Activated T-cell treated with anti-CD3 and anti-CD28 coated beads for 4 hours (primary cell): ENCODE measurements at places on chromosomes 1 and 21.

- DNase-seq: no peak
Observed at GRCh38 chr1:2945821-2946231, 75.4 kb upstream of the ACTRT2 start.

DNA sequence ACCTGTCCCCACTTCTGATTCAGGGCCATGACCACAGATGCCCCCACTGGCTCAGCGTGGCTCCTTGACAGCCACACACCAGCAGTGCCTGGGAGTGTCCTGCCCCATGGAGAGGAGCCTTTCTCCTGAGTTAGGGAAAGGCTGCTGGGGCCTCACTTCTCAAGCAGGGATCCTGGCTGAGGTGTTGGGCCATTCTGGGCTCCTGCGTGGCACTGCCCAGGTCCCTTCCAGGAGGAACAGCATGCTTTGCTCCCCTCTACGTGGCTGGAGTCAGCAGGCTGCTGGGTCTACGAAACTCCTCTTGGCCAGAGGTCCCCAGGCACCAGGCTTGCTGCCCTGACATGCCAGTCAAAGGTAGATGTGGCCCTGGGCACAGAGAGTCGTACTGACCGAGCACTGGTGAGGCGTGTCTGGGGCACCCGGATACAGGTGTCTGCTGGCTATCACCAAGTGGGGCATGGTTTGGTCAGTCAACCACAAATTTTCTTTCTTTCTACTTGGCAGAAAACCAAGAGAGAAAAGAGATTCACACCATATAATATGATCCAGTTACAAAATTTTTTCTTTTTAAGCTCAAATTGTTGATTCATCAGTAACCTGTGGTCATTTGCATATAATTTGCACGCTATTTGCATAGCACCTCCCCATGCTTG is 4.1 kb downstream of the ADORA1 start:
- no peak for DNase-seq

- DNase-seq: no peak
Observed at GRCh38 chr21:35083246-35083645, 34.1 kb upstream of the RUNX1 start.

GRCh38 chr1:242430956-242431355 is 93.5 kb downstream of the PLD5 start:
- DNase-seq: no peak

DNA sequence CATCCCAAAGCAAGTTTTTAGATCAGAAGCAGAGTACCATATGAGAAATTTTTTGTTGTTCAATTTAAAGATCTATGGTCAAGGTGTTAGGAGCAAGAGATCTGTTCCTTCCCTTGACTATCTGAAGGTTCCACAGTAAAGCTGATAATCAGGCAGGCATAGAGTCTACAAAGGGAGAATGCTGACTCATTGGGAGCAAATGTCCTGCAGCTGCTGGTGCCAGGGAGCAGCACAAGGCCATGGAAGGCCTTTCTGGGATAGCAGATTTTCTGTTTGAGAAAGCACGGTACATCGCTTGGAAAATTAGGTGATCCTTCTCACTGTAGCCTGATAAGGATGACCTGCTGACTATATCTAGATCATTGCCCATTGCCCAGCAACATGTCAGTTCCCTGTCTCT is 210.1 kb upstream of the C1orf87 start:
- no peak for DNase-seq

- no peak for DNase-seq
Observed at GRCh38 chr1:22773981-22774832, 63.6 kb downstream of the EPHB2 start.

DNA sequence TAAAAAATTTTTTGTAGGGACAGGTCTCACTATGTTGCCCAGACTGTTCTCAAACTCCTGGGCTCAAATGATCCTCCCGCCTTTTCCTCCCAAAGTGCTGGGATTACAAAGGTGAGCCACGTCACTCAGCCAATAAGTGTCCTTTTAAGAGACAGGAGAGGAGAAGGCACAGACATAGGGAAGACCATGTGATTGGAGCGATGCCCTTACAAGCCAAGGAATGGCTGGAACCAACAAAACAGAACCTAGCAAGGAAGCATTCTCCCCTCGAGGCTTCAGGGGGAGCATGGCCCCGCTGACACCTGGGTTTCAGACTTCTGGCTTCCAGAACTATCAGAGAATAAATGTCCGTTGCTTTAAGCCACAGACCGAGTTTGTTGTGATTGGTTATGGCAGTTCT is 37.0 kb downstream of the NDUFS5 start:
- DNase-seq: no peak

DNA sequence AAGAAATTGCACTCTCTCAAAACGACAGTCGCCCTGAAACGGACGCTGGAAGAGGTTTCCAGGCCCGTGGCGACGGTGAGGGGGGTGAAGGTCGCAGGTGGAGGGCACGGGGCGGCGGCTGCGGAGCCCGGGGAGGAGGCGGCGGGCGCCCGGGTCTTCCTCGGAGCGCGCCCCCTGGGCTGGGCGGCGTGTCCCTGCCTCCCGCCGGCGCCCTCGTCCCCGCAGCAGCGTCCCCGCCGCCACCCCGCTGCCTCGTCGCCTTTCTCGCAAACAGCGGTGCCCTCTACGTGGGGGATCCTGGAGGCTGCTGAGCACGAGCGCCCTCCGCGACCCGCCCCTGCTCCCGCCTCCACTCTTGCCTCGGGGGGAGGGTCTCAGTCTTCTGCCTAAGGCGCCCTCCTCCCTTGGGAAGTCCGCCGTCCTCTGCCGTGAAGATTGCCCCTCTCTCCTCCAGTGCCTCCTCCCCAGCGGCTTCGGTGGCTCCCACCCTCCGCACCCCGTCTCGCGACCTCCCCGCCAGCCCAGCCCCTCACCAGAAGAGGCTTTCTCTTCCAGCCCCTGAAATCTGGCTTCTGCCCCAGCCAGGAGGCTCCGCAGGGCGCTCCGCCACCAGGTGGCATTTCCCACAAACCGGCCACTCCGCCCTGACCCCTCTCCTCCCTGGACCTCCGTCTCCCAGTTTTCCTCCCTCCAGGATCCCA is 227.4 kb downstream of the SDCCAG8 start:
- no peak for DNase-seq
